ENCODE measurements at places on chromosomes 7 and 10.

DNA sequence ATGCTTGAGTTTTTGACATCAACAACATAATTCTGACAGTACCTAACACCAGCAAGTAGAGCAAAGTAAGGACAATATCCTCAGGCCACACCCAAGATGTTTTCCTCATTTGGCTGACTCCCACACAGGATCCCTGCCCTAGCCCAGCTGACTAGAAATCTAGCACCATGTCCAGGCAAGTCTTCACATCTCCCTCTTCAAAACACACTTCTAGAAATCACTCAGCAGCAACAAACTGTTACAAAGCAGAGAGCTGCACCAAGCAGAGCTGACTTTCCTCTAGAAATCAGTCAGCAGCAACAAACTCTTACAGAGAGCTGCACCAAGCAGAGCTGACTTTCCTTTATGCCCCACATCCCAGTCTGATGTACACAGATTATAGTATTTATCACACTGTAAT, 7.7 kb downstream of the TMEM168 start:
- no peak for DNase-seq

GRCh38 chr10:26717476-26717875, 20.0 kb downstream of the PDSS1 start:
- DNase-seq: no peak

DNA sequence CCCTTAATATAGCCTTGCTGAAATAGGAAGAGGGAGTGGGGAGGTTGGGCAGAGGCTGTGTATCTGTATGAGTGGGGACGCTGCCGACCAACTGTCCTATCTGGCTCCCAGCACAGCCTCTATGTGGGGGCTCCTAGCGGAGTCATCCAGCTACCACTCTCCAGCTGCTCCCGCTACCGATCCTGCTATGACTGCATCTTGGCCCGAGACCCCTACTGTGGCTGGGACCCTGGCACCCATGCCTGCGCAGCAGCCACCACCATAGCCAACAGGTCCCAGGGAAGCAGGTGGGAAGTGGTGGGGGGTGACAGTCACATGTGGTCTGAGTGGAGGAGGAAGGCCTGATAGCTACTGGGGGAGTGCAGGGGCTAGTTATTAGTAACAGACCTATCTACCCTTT, 6.6 kb downstream of the MRPL43 start:
- no peak for DNase-seq

GRCh38 chr7:30263090-30263710, 21.2 kb upstream of the ZNRF2 start:
- no peak for DNase-seq

- DNase-seq: no peak
These were observed 14.5 kb downstream of the KLF14 start for GRCh38 chr7:130719541-130719940.

GRCh38 chr7:2373124-2373556, 18.5 kb downstream of the EIF3B start:
- no peak for DNase-seq

GRCh38 chr10:70052462-70053217, at the start of gene MACROH2A2:
Gene MACROH2A2 (plus strand): TSS chr10:70052846. CDS start chr10:70075659, 22,813 bp downstream.
- peak; percentile 58 for DNase-seq

DNA sequence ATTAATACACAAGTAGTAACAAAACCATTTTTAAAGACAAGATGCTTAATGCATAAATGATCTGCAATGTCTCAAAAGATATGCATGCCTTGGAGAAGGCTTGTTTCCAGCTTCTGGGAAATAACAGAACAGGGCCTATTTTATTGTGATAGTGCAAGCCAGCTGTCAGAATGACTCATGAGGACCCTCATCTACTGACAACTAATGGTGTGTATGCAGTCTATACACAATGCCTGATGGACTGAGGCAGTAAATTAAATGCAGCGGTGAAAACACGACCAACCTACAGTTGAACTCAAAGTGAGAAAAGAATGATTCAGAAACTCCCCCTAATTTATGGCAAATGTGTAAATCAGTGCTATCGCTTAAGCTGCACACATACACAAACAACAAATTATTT, 46.3 kb downstream of the VPS41 start:
- DNase-seq: no peak

GRCh38 chr10:33709008-33709753, 374.7 kb upstream of the NRP1 start:
- DNase-seq: no peak

DNA sequence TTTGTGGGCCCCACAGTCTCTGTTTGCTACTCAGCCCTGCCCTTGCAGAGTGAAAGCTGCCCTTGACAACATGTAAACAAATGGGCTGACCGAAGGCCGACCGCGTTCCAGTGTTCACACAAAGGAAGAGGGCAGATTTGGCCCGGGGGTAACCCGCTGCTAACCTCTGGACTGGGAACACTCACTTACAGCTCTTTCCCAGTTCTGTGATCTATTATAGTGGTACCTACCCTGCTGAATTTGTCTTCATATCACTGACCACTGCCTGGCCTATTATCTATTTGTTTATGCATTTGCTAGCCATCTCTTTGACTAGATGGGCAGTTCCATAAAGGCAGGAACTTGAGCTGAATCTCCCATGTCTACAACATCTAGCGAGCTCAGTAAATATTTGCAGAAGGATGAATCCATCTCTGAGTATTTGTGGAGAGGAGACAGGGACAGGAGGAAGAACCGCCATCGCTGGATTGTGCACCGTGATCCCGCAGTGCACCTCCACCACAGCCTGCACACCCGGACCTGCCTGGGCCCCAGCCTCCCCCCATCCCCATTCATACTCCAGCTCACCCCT, 15.2 kb downstream of the SLC29A3 start:
- no peak for DNase-seq

DNA sequence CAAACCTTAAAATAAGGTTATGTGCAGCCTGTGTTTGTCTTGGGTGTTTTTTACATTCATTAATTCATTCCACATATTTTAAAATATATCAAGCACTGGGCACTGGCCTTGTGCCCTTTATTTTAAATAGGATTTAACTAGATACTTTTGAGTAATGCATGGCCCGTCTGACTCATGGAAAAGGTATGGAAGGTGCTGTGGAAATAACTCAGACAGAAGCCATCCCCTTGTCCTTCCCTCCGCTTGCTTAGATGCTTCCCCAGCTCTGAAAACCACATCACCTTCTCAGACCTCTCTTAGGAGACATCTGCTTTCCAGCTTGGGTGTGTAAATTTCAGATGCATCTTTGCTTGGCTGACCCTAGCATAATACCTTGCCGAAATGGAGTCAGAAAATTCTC, 30.5 kb downstream of the SLC18A2 start:
- no peak for DNase-seq

GRCh38 chr10:72948762-72949161, 5.8 kb downstream of the PLA2G12B start:
- no peak for DNase-seq

DNA sequence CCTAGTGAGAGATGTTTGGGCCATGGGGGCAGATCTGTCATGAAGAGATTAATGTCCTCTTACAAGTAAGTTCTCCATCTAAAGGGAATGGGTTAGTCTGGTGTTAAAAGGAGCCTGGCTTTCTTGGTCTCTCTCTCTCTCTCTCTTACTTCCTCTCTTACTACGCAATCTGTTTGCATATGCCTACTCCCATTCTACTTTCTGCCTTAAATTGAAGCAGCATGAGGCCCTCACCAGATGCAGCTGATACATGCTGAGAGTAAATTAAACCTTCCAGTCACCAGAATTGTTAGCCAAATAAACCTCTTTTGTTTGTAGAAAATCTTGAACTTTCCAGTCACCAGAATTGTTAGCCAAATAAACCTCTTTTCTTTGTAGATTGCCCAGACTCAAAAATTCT, 884.1 kb downstream of the NRG3 start:
- no peak for DNase-seq

GRCh38 chr7:50783303-50783702, 607 bp upstream of the GRB10 start:
- no peak for DNase-seq

Measured in NCI-H1694 treated with DMSO at 0.1 percent for 48 hours (cell line).